Left cardiac atrium (tissue), 4 donors: ENCODE measurements at places on chromosomes 11 and 22.

GRCh38 chr11:114953039-114953438 is 274.7 kb downstream of the NXPE2 start:
- no peak for DNase-seq

DNA sequence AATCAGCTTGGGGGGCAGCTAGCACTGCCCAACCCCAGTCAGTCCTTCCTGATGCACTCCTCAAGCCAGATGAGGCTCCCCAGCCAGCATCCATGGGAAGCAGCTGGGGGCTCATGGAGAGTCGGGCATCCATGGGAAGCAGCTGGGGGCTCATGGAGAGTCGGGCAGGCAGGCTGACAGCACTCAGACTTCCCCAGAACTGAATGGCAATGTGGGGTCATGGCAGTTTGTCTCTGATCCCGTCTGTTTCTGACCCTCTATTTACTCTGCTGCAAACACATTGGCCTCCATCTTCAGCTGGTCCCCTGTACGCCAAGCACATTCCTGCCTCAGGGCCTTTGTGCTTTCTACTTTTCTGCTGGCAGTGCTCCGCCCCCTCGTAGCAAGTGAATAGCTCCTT is 314.8 kb downstream of the NTM start:
- DNase-seq, result no peak

DNA sequence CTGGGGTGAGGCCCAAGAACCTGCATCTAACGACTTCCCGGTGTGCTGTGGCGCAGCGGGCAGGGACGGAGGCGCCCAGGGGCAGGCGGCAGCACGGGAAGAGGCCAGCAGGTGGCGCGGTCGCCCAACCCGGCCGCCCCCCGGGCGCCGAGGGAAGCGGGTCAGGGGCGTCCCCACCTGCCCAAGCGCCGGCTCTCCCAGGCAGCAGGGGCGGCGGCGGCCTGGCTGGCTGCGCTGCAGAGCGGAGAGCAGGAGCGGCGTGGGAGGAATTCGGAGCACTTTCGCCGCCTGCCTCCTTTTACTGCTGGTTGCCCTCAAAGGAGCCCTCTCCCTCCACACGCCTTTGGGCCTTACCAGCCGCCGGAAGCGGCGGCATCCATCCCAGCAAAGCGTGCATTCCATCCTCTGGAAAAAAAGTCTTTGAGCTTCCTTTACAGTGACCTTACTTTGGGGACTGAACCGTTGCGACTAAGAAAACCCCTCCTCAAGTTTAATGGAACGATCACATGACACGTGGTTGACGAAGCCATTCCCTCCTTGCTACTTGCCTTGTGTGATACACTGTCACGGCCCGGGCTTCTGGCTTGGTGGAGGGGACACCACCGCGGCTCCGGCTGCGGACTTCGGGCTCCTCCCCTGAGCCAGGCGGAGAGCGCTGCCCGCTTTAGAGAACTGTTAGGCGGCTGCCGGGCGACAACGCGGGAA is 106.8 kb upstream of the CLMP start:
- DNase-seq, result peak; percentile 58

- DNase-seq, result no peak
These were observed 112.1 kb upstream of the BDNF start for GRCh38 chr11:27812341-27812740.

DNA sequence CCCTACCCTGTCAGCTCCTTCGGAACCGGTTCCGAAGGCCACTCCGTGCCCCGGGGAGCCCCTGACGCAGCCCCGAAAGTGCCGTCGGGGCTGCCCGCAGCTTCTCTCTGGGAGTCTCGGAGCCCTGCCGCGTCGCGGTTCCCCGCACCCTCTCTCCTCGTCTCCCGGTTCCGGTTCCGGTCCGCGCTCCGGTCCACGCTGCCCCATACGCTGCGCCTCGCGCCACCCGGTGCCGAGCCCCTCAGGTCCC is 618 bp downstream of the MTA2 start:
- DNase-seq, result peak; percentile 76

- no peak for DNase-seq
These were observed at the start of gene OR6X1 for GRCh38 chr11:123754101-123754568. OR6X1 (minus strand) TSS chr11:123754518; CDS start chr11:123754518, 0 bp downstream.

DNA sequence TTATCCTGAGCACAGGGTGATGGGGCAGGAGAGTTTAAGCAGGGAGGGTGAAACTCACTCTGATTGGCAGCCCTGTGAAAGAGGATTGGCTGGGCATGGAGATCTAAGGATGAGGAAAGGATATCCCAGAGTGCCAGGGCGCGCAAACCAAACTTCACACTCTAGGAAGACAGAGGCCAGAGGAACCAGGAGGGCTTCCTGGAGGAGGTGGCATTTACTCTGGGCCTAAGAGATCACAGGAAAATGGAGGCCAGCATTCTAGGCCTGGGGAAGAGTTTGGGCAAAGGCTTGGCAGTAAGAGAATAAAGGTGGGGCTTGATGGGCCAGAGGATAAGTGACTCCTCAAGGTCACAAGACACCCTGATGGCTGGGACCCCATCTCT is 377 bp upstream of the NCF4 start:
- DNase-seq, result no peak

- no peak for DNase-seq
These were observed 11.0 kb upstream of the EHF start for GRCh38 chr11:34609850-34610249.

DNA sequence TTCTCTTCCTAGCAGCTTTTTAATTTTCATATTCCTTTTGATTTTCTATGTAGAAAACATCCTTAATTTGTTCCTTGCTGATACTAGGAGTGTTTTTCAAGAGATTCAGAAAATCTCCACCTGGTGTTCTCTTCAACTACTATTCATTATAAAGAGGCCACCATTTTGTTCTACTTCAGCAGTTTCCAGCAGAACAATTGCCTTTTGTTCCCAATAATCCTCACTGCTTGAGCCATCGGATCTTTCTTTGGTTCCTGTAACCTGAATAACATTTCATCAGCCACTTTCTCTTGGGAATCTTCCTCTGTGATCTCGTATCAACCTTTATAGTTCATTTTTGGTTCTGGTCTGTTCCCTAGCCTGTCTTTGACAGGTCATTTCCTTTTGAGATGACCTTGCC is 1.8 kb upstream of the OR10A5 start:
- DNase-seq, result no peak

- no peak for DNase-seq
These were observed 8.3 kb downstream of the LGR4 start for GRCh38 chr11:27464289-27464696.

DNA sequence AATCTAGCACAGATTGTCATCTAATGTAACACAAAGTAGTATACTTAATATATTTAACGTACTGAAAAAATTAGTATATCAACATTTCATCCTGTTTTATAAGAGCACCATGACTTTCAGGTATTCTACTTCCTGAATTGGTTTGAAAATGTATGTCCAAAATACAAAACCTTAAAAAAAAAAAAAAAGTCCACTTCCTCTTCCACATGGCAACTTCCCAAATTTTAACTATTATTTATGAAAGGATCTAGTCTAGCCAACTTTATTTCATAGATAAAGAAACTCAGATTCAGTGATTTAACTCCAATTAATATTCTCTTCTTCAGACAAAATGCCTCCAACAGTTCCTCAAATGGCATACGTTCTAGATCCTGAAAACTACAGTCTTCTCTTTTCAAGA is 44.0 kb downstream of the PIK3C2A start:
- DNase-seq, result no peak

GRCh38 chr22:45884201-45885062 is 92.5 kb downstream of the WNT7B start:
- DNase-seq, result no peak

- no peak for DNase-seq
These were observed 7.1 kb downstream of the PRPF19 start for GRCh38 chr11:60899046-60899936.

GRCh38 chr11:100999756-101000155 is 129.9 kb downstream of the PGR start:
- no peak for DNase-seq

DNA sequence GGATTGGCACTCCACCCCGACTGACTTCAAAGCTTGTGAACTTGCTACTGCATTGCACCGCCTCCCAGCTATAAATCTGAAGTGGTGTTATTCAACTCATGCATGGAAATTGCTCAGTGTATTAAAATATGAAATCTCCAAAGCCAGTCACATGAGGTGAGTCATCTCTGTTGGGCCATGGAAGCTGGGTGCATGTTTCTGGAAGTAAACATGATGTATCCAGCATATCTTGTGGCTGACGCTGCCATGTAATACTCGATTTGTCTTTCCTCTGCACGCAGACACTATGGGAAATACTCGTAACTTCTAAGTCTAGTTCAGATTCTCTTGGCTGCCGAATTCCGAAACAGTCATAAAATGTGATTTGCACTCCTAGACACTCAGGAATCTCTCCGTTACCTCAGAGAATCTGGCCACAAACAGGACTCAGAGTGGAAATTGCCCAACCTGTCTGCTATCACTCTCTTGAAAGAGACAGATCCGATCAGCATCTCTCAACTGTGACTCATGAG is 154.9 kb upstream of the MPPED2 start:
- no peak for DNase-seq

GRCh38 chr11:28616160-28616965 is 508.2 kb downstream of the METTL15 start:
- DNase-seq, result no peak

GRCh38 chr22:46738647-46739093 is 618 bp upstream of the CERK start:
- no peak for DNase-seq
